ENCODE measurements at places on chromosomes 1 and 21.
A peak's percentile ranks its signal among the peaks of the same experiment; 100 is the strongest.

DNA sequence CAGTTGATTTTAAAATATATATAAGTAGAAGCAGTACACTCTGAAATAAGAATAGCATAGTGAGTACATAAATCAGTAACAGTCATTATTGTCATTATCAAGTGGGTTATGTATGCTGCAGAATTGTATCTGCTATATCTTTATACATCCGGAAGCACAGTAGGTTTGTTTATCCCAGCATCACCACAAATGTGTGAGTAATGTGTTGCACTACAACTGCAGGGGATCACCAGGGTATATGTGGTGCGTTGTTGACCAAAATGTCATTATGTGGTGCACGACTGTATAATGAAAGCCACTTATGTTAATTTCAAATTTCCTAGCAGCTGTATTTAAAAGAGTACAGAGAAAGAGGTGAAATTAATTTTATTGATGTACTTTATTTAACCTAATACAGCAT is 87.7 kb upstream of the GADD45A start:
- DNase-seq = no peak

GRCh38 chr1:148318123-148318903 is 164.8 kb downstream of the PPIAL4G start:
- DNase-seq = peak; percentile 35

GRCh38 chr1:16966282-16966681 is 14.1 kb downstream of the MFAP2 start:
- DNase-seq = no peak

DNA sequence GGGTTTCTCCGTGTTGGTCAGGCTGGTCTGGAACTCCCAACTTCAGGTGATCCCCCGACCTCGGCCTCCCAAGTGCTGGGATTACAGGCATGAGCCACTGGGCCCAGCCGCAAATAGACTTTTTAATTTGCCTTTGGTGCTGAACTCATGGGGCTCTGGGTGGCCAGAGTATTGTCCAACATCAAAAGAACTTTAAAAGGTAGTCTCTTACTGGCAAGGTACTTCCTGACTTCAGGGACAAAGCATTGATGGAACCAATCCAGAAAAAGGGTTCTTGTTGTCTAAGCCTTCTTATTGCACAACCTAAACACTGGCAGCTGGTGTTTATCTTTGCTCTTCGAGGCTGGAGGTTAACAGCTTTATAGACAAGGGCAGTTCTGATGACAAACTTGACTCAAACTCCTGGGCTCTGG is 3.8 kb upstream of the KTI12 start:
- DNase-seq = no peak

DNA sequence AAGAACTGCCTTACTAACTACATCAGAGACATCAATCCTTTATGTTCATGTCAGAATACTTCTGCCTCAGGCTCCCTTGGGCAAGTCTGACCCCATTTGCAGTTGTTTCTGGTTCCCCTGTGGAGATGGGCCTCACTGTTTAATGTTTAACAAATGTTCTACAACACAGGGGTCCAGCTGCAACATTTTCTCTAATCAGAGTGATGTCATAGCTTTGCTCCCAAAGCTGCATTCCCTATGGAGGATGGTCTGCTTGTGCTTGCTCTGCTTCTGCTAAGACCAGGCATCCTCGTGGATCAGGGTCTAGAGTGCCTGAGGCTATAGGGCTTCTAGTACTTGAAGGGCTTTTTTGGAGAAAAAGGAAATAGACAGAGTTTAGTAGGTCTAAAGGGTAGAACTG is 1071.2 kb downstream of the TTLL7 start:
- no peak for DNase-seq

DNA sequence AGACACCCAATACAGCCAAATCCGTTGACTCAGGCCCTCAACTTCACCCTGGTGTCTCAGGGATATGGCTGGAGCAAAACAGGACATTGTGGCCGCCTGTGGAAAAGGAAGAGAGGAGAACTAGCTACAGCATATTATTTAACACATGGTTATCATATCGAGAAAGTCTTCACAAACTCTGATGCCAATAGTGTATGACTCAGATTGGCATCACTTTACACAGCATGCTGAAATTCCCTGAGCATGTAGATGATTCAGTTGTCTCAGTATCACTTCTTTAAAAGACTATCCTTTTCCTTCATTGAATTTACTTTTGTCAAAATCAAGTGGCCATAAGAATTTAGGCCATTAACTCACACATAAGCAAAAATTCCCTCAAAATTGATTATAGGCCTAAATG is 20.1 kb downstream of the HSD3B2 start:
- DNase-seq = no peak

DNA sequence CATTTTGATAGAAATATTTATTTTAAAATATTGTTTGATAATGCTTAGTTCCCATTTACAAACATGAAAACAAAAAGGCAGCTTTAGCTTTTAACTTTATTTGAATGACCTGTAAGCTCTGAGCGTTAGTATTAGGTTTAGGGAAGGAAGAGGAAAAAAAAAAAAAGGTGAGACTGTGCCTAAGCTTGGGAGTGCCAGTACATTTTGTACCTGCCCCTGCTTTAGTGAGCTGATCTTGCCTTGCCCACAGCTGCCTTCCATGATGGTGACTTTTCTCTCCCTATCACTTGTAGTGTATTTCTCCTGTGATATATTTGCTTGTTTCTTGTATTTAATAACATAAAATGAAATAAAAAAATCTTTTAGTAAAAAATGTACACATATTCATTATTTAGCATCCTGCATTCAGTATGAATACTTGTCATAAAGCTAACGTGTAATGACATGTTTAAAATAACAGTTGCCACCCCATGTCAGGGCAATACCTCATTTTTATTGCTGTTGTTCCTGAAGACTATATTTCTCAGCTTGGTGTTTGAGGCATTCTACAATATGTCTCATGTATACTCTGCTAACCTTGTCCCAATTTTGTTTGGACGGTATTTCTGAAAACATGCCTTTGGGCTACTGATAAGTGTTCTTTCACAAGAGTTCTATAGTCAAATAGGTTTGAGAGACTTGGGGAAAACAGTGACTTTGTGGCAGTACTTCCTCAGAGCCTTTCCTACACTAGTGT is 76.3 kb downstream of the NEK7 start:
- no peak for DNase-seq

DNA sequence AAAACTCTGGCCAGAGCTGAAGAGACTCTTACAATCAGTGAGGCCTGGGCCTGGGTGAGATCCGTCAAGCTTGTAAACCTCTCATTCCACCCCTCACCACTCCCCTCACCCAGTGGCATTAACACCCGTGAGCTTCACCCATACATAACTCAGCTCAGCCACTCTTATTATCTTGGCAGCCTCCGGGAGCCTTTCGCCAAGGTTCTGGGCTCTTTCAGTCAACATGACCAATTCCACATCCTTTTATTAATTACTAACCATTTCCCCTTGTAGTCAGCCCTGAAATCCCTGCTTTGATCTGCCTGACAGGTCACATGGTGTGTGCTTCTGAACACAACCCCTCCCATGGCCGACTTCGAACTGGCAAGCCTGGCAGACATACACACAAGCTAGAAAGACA is 134.8 kb downstream of the SETD4 start:
- DNase-seq = no peak
